ENCODE measurements at places on chromosomes 2 and 18. TPM values are rescaled to one million over a fixed set of nuclear protein-coding genes. Genes with fewer than 3 reads are reported as not detected.

- DNase-seq, result no peak
Observed at GRCh38 chr18:62140259-62140658, 46.6 kb downstream of the PIGN start.

GRCh38 chr2:183248866-183249567, 124.8 kb downstream of the NUP35 start:
- DNase-seq, result no peak

DNA sequence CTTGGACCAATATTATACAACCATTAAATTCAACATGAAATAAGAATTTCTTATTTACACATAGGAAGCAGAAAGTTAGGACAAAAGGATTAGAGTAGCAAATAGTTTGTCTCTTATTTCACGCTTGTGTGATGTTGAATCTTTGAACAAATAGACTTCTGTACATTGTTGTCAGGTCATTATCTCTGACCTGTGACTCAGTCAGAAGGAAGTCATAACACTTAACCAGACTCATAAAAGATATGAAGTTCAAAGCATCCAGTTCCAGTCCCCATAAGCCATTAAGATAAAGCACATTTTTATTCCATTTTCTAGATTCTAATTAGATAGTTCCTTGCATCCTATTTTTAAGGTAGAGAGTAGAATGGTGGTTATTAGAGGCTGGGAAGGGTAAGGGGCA, 130.8 kb downstream of the UPP2 start:
- DNase-seq, result no peak

DNA sequence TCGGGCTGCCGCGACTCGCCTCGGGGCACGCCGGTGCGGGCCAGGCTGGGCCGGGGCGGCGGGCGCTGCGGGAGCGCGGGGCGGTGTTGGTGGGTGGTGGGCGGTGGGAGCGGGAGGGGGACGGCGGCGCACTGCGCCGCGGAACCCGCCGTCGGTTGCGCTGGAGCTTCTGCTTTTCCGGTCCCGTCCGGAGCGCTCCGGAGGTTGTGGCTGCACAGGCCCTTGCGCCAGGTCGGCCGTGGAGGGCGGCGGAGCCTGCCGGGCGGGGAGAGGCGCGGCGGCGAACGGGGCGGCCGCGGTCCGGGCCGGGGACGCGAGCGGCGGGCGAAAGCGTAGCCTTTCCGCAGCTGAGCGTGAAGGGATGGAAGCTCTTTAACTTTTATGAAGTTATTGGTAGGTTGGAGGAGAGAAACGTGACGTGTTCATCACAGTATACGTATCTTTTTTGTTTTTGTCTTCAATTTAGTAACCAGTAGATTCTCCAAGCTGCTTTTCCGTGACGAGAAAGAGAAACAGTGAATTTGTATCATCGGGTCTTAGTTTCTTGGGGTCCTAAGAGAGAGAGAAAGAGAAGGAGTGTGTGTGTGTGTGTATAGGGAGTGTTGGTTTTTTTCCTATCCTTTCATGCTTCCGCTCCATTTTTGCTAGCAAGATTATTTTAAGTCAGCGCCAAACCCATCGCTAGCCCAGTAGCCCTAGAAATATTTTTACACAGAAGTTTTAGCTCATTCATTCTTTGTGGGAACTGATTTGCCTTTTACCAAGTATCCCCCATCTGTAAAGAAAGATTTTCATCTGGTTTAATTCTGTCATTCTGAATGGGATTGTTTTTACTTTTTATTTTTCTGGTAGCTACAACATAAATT, 535 bp downstream of the ATG4B start:
- no peak for DNase-seq

Gene TUBA3E
- total RNA-seq, result 1.6 TPM

Gene SLC16A14
- 2.3 TPM for total RNA-seq

GRCh38 chr2:113872201-113872600, 17.7 kb upstream of the ACTR3 start:
- no peak for DNase-seq

DNA sequence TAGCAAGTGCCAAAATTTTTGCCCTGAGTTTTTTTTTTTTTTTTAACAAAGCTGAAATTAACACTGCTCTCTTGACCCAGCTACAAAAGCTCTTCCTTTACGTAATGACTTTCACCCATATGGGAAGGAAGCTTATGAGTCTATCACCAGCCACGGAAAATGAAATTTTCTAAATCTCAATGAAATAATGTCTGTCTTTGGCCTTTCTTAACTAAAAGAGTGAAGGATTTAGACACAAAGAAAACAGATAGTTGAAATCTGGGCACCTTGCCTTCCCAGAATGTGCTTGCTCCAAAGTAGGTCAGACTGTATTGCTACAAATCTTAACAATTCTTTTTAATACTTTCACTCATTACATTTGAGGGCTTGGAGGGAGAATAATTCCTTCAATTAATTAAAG, 180.8 kb upstream of the MGAT5 start:
- no peak for DNase-seq

Gene MYO5B
- 7.7 TPM for total RNA-seq

DNA sequence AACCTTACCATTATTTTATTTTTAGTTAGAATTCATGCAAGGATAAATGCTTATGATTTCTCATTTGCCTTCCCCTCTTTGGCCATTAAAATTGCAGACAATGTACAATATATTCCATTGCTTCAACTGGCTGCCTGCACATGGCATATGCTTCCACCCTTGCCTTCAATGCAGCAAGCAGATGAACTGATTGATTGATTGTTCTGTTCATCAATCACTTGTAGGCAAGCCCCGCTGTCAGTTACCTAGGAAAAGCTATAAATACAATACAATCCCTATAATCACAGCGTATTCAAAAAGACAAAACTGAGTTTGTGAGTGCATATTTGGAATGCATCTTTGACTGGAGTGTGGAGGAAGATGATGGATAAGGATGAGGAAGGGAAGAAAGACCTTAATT, 73.6 kb upstream of the CAVIN2 start:
- no peak for DNase-seq

Gene POTEC
- total RNA-seq, result not detected

GRCh38 chr2:96532641-96533291, 3.8 kb upstream of the ARID5A start:
- no peak for DNase-seq

DNA sequence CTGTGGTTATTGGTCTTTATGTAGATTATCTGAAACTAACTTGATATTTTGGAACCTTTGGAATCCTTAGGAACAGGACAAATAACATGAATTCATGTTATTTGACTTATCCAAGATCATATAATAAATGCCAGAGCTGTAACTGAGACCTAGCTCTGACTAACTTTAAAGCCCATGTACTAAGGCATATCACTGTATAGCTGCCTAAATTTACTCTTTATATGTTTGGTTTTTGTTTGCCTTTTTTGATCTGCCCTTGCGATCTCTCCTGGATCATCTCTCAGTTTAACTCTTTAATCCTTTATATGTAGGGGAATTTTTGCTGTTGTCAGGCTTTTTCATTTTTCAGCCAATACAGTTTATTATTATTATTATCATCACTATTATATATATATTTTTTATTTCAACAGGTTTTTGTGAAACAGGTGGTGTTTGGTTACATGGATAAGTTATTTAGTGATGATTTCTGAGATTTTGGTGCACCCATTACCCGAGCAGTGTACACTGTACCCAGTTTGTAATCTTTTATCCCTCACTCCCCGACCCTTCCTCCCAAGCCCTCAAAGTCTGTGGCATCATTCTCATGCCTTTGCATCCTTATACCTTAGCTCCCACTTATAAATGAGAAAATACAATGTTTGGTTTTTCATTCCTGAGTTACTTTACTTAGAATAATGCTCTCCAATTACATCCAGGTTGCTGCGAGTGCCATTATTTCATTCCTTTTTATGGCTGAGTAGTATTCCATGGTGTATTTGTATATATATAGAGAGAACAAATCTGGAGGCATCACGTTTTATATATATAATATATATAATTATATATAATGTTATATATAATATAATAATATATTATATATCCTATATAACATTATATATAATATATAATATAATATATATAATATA, 48.9 kb downstream of the APLF start:
- no peak for DNase-seq

DNA sequence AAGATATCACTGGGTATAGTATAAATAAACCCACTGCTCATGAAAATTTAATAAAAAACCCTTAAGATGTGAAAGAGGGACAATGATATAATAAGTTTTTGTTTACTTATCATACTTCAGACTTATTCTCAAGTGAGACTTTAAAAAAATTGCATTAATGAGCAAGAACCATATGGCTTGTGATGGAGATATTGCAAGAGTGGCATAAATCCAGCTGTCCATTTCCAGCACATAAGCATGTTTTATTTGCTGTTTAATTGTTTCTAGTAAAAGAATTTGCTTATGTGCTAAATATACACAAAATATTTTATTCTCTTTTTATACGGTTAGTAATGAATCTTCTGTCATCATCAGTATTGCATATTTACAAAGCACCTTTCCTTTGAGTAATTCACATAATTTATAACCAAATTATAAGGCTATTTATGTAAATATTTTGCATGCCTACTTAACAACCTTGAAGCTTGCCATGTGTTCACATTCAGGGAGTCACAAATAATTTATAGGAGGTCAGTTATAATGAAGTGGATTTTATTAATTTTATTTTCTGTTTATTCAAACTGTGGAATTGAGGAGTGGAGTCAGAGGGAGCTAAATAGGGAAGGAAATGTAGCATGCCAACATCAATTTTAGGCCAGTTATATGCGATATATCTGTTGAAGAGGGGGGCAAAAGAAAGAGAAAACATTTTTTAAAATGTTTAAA, 318.5 kb upstream of the CWC22 start:
- DNase-seq, result no peak

GRCh38 chr2:9697909-9698308, 67.1 kb upstream of the YWHAQ start:
- DNase-seq, result no peak

- DNase-seq, result no peak
Observed at GRCh38 chr18:79629606-79630005, 50.0 kb upstream of the CTDP1 start.

DNA sequence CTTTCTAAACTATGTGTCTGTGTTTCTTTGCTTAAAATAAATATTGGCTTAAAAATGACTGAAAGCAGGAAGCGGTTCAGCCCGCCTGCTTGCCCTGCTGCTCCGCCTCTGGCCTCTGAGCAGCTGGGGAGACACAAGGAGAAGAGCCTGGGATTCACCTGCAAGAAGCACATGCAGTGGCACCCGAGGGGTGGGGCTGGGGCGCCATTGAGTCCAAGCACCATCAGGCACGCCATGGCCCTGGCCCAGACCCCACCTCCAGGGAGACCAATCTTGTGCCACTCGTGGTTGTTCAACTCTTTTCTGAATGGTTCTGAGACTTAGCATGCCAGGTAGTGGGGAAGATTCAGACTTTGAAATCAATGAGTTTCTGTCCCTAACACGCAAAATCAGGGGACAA, 495.5 kb upstream of the MYT1L start:
- DNase-seq, result no peak

- no peak for DNase-seq
Observed at GRCh38 chr18:2218101-2218500, 353.2 kb downstream of the METTL4 start.

DNA sequence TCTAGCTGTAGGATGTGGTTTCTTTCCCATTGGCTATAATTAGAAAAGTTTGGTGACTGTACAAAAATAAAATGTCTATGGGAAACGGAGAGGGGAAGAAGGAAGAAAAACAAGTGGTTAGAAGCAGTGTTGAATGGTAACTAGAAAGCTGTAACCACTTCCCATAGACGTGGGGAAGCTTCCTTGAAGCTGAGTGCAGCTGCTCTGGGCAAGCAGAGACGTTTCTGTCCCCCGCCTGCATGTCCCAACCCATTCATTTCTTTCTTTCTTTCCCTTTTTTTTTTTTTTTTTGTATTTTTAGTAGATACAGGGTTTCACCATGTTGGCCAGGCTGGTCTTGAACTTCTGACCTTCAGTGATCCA, 367.8 kb upstream of the HS6ST1 start:
- DNase-seq, result no peak

Gene IL36B
- total RNA-seq, result not detected

GRCh38 chr2:142190805-142191204, 60.0 kb upstream of the LRP1B start:
- DNase-seq, result no peak

- DNase-seq, result no peak
Observed at GRCh38 chr18:75752740-75753263, 325.3 kb upstream of the SMIM21 start.

Gene AFF3
- total RNA-seq, result 16.2 TPM

GRCh38 chr2:5285872-5286769, 406.1 kb upstream of the SOX11 start:
- DNase-seq, result no peak

Gene TUBA4B
- not detected for total RNA-seq

DNA sequence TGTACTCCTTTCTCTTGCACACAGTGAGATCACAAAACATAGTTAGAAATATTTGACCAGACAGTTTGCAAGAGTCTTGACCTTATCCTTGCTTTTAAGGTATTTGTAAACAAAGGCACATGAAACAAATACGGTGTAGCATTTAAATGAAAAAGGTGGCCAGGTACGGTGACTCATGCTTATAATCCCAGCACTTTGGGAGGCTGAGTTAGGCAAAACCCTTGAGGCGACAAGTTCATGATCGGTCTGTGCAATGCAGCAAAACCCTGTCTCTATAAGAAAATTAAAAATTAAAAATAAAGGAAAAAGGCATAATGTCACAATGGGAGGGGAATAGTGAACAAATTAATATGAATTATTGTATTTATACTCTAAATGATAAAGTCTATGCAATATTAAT, 109.5 kb upstream of the PIK3C3 start:
- DNase-seq, result no peak

DNA sequence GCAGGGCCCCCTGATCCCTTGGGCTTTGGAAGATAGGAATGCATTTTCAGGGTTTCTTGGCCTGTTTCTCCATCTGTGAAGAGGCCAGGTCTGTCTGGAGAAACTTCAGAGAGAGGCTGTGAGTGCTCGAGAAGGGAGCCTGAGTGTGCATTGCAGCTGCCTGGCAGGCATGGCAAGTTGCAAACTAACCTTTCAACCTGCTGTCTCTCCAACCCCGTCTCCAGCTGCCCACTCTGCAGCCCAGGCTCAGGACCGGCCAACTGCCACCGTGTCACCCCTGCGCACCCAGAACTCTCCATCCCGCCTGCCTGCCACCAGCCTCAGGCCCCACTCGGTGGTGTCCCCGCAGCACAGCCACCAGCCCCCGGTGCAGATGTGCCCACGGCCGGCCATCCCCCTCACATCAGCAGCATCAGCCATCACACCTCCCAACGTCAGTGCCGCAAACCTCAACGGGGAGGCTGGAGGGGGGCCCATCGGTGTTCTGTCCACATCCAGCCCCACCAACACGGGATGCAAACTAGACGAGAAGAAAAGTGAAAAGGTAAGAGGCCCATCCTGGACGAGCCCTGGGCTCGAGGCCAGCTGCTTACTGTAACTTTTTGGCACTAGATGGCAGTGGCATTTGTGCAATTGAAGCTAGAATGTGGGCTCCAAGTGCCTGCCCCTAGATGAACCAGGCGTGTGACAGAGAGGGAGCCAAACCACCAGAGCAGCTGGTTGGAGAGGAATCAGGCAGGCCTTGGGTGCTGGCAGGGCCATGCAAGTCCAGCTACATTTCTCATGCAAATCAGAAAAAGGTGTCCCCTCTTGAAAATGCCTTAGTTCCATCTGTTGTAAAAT, 164.6 kb downstream of the SEPTIN10 start:
- no peak for DNase-seq

Gene ALPI
- total RNA-seq, result not detected

- no peak for DNase-seq
Observed at GRCh38 chr2:100766806-100767205, 53.1 kb upstream of the NPAS2 start.

All from right atrium auricular region (tissue), 2 donors.